ENCODE measurements at places on chromosomes 1 and 21.

DNA sequence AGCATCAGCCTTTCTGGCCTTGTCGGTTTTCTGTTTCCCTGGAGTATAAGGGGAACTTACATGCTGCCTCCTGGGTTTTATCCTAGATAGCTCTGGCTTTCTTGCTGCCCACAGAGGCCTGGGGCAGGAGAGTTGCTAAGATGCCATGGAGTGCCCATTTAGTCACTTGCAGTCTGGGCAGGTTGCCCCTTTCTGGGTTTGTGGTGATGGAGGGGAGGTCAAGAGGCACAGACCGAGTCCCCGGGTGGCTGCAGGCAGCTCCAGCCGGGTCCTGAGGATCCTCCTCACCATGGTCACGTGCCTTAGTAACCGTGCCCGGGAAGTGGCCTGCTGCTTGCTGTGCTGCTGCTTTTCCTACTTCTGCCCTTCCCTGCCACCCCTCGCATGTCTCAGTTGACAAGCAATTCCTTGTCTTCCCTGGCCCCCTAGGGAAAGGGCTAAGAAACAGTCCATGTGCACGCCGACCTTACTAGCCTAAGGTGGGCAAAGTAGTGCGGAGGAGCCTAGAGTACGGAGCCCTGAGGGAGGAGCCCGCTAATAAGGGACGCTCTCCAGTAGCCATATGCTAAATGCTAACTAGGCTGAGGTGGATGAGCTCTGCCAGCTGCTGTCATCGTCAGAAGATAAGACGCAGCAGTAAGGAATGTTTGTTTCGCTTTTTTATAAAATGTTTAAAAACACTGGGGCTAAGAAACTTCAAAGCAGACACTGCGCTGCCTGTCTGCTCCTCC, 34.8 kb downstream of the CLCA1 start:
- no peak for DNase-seq

DNA sequence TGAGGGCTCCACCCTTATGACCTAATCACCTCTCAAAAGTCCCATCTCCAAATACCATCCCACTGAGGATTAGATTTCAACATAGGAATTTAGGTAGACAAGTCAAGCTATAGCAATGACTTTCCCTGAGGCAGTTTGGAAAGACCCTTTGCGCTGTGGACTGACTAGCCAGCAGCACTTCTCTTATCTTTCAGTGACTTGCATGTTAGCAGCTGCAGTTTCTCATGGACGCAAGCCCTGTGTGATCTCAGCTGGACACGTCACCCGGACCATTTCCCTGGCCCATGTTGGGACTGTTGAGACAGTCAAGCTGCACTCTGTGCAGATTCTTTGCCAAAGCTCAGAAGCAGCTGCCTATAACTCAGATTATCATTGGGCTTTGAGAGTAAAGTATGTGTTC, 408.1 kb upstream of the USP24 start:
- no peak for DNase-seq

GRCh38 chr1:103341377-103341880, 184.1 kb upstream of the RNPC3 start:
- no peak for DNase-seq

DNA sequence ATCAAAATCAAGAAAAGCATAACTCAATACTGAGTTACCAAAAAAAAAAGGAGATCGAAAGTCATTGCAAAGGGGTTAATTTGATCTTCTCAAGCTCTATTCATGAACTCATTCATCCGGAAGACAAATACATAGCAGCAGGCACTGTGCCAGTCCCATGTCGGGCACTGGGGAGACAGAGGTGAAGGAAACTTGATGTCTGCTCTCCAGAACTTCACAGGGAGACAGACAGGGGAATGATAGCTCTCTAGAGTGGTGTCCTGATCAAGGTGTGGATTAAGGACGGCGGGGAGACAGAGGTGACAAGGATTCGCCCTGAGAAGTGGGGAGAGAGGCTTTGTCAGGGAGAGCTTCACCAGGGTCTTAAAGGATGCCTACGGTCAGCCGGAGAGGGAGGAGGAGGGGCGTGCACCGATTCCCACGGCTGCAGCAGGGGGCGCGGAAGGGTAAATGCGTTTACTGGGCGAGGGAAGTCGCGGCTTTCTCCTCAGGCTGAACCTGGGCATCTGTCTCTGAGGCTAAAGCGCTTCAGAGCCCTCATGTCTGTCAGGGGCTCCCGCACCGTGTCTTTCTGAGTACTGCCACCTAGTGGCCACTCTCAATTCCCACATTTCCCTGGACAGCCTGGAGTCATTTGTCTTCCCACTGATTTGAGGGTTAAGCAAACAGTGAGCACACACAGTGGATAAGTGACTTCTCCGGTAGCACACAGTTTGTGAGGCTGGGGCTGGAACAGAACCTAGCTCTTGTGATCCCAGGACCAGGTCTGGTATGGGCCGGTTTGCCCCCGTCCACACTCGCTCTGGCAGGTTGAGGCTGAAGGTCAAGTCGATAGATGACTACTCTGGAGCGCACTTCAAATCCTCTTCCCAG, 152.8 kb downstream of the TENT5C start:
- peak; percentile 72 for DNase-seq

- no peak for DNase-seq
Measured at GRCh38 chr1:217881131-217881543, 250.0 kb downstream of the SPATA17 start.

GRCh38 chr1:205484985-205485967, 19.2 kb upstream of the CDK18 start:
- peak; percentile 71 for DNase-seq

DNA sequence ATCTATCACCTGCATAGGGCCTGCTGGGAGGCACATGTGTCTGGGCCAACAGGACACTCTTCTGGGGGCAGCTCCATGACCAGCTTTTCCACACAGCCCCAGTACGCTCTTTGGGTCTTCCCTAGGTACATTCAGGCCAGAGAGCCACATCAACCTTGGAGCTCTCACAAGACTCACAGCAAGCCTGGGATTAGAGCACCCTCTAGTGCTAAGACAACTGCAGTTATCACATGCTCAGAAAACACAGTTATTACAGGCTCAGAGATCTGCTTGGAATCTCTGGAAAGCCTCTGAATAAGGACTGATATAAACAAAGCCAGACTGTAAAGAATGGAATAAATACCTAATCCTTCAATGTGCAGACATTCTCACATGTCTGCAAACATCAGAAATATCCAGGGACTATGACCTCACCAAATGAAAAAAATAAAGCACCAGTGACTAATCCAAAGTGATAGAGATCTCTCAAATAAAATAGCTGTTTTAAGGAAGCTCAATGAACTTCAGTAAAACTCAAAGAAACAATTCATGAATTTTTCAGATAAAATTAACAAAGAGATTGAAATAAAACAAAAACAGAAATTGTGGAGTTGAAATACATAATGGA, 563.9 kb upstream of the NR5A2 start:
- peak; percentile 52 for DNase-seq

DNA sequence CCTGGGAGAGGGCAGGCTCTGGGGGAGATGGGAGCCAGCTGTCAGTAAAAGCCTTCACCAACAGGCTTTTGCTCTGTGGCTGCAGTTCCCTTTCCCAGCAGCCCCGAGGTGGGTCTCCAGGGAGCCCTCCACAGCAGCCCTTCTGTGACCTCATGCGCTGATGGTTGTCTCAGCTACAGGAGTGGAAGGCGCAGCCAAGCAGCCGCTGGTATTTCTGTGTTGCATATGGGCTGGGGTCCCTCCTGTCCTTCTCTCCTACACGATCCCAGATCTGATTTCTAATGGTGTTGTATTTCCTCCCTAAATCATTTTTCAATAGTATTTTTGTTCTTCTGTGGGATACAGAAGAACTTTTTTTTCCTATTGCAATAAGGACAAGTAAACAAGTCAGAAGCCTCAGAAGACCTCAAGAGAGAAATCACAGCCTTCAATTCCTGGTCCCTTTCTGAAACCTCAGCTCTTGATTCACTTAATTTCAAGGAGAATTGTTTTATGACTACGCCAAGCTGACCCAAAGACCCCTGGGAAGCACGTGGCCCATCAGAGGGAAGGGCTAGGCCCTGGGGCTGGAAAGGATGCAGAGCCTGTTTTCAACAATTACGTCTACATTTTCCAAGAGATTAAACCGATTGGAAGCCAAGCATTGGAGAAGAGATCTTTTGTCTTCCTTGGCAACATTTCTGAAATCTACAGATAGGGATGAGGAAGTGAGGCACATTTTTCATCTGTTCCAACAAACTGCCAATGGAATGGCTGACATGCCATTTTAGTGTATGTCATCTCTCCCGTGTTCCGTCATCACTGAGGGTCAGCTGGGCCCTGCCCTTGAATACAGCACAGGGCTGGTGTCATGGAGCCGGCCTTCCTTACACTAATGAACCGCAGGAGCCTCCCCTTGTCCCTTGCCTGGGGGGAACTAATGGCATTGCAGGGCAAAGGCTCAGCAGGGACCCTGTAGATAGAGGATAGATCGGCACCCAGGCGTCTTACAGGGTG, 42.0 kb upstream of the SCCPDH start:
- DNase-seq, result no peak

DNA sequence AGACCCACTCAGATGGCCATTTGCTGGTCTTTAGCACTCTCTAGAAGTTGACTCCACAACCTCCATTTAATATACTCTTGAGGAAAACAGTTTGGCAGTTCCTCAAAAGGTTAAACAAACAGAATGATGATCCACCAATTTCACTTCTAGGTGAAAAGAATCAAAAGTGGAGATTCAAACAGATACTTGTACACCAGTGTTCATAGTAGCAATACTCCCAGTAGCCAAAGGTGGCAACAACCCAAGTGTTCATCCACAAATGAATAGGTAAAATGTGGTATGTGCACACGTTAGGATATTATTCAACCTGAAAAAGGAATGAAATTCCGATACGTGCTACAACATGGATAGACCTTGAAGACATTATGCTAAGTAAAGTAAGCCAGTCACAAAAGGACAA, 6.3 kb downstream of the PRCC start:
- no peak for DNase-seq

DNA sequence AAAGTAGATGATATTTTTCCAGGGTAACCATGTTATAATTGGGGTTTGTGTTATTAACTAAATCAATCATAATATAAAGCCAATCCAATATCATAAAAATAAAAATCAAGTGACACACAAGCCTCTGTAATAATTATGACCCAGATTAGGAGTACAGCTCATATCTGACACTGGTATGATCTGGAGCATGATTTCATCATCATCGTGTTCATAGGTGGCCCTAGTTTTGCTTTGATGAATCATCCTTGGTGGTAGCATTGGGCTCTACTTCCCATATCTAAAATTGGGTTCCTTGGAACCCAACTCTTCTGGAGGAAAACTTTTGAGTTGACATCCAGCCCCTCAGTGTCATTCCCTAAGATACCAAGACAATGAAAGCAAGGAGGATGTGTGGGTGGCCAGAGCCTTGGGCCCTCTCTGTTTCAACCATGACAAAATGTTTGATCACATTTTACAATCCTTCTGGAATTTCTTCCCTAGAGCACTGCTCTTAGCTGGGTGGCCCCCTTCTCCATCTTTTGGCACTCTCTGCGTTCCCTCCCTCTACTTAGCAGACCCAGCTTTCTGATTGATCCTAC, 37.0 kb upstream of the ENAH start:
- no peak for DNase-seq

Data from activated CD4-positive, alpha-beta T cell treated with anti-CD3 and anti-CD28 coated beads, Interleukin-2, amount 10 ng/mL, durations not matched to agents 7 days and 5 days (primary cell).